ENCODE measurements at places on chromosomes 12 and 14. TPM values are rescaled to one million over a fixed set of nuclear protein-coding genes. Genes with fewer than 3 reads are reported as not detected.
A peak's percentile ranks its signal among the peaks of the same experiment; 100 is the strongest.

DNA sequence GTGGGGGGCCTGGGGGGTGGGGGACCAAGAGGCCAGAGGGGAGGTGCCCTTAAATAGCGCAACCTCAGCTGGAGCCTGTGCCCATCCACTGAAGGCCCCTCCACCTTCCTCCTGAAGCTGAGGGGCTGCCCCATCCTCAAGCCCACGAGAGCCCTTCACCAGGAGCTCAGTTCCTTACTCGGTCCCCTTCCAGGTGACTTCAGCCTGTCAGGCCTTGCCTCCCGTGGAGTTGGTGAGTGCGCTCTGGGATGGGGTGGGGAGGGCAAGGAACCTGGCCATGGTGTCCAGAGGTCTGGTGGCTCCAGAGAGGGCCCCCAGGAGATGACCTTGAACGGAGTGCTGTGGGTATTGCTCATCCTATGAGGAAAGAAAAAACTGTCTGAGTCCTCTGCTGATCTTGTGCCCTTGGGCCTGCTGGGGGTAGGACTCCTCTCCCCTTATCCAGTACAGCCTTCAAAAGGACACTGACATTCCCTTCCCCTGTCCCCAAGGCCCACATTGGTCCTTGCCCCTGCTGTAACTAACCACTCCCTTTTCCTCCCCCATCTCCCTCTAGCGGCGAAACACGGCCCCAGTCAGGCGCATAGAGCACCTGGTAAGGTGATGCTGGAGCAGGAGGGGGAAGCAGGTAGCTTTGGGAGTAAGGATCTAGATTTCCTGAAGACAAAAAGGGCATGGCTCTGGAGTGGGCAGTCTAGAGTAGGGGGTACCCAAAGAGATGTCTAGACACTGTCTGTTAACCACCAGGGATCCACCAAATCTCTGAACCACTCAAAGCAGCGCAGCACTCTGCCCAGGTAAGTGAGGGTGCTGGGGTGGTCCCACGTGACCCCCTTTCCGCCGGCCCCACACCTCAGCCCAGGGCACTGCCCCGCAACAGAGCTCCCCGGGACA, 3.6 kb downstream of the TNS2 start:
- no peaks in the 10 kb centered on the region for H3K36me3 ChIP-seq
- peak; percentile 90 for DNase-seq
- peak overlapping the region; percentile 34 for H3K4me3 ChIP-seq
- H3K27me3 ChIP-seq = no peaks in the 10 kb centered on the region
- H3K4me1 ChIP-seq = peaks cover 69% of the 10 kb centered on the region
- H3K27ac ChIP-seq = peak overlapping the region; percentile 89

GRCh38 chr12:27332714-27333402, at the start of gene BMAL2:
TSS of gene BMAL2 (plus strand) at chr12:27332836. CDS start at chr12:27333073, 237 bp downstream.
- DNase-seq = peak; percentile 47
- peaks cover 20% of the 10 kb centered on the region for H3K27me3 ChIP-seq
- peak within 1 kb of the TSS; percentile 70 for H3K4me3 ChIP-seq
- peaks cover 5% of the 10 kb centered on the region for H3K4me1 ChIP-seq

DNA sequence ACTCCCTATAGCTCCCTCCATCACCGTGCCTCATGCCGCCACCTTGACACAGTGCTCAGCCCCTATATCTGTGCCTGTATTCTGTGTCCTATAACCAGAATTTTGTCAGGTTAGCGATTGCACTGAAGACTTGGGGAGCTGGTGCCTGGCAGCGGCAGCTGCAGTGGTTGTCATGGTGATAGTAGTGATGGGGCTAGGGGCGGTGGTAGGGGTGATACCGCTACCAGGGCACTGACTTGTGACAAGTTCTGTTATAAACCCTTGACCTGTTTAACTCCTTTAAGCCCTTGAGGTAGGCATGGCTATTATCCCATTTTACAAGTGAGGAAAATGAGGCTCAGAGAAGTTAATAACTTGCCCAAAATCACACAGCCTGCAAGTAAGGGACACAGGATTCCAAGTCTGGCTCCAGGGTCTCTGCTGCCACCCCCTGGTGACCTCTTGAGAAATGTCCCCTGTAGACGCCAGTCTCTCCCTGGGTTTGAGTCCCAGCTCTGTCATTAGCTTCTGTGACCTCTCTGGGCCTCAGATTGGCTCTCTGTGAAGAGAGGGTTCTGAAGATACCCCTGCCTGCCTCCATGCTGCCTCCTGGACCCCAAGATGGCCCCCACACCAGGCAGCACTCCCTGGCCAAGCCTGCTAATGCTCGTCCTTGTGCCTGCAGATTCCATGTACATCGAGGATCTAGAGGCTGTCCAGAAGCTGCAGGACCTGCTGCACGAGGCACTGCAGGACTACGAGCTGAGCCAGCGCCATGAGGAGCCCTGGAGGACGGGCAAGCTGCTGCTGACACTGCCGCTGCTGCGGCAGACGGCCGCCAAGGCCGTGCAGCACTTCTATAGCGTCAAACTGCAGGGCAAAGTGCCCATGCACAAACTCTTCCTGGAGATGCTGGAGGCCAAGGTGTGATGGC, 121.9 kb downstream of the ESRRB start:
- no peak overlapping the region for H3K27ac ChIP-seq
- no peaks in the 10 kb centered on the region for H3K4me1 ChIP-seq
- no peak overlapping the region for H3K4me3 ChIP-seq

DNA sequence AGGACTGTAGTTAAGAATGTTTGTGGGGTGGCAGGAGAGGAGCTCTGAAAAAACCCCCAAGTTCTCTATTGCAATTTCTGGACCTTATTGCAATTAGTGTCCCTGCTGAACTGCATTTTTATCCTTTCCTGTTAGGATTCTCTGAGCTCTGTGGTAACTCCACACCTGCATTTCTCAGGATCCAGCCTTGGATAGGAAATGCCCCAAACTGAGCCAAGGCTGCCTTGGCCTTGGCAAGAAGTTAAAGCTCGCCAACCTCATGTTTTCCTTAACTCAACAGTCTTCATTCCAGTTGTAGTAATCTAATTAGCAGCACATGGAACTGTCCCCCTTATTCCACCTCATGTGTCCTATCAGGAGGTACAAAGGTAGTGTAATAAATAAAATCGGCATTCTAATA, 66.5 kb downstream of the C12orf75 start:
- H3K4me1 ChIP-seq = no peaks in the 10 kb centered on the region
- no peak overlapping the region for H3K27ac ChIP-seq
- no peaks in the 10 kb centered on the region for H3K36me3 ChIP-seq
- DNase-seq = no peak

GRCh38 chr12:53078425-53079225, 565 bp downstream of the SPRYD3 start:
- peaks cover 17% of the 10 kb centered on the region for H3K36me3 ChIP-seq
- H3K4me3 ChIP-seq = peak overlapping the region; percentile 80
- H3K4me1 ChIP-seq = peaks cover 13% of the 10 kb centered on the region
- H3K27ac ChIP-seq = peak overlapping the region; percentile 86

The RNU4-1 gene
- under 0.01 TPM for total RNA-seq

The LTB4R2 gene
- total RNA-seq = 81.5 TPM

The OTOGL gene
- 0.60 TPM for total RNA-seq

The PLCZ1 gene
- total RNA-seq = not detected

The TCL1A gene
- total RNA-seq = not detected
